ENCODE measurements at places on chromosomes 2 and 18.

DNA sequence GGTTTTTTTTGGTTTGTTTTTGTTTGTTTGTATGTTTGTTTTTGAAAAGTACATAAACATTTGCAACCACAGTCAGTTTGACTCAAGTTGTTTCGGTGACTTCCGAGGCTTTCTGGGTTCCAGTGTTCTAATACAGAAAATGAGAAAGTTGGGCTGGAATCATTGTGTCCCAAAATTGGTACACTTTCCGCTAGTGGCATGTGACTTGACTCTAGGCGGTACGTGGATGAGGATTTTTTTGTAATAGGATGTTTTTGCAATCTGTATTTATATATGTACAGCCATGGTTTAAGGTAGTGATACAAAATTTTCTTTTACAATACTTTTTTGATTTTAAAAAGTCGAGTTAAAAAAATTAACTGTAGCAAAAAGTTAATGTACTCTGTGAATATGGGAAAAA, 1.7 kb downstream of the MFF start:
- no peak for ATAC-seq

- ATAC-seq: no peak
These were observed 180.3 kb downstream of the TFCP2L1 start for GRCh38 chr2:121104721-121105141.

- ATAC-seq: no peak
These were observed 14.3 kb downstream of the GPR17 start for GRCh38 chr2:127660291-127660578.

GRCh38 chr2:143398781-143399180, 269.6 kb downstream of the ARHGAP15 start:
- no peak for ATAC-seq

GRCh38 chr2:38417745-38418689, 40.9 kb upstream of the ATL2 start:
- ATAC-seq: no peak

DNA sequence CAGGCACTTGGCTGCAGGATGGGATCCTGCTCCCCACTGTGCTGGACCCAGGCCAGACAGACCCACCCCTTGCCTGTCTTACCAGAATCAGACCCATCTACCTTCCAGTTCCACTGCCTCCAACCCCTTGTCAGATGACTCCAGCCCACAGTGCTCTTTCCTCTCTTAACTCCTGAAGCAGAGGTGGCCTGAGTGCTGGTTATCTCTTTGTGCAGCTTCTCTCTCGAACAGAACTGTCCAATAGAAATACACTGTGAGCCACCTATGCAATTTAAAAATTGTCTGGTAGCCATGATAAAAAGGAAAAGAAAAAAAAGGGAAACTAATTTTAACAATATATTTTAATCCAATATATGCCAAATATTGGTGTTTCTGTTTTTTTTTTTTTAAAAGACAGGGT, 160.2 kb upstream of the SMAD2 start:
- no peak for ATAC-seq

GRCh38 chr18:51807336-51807735, 532.7 kb upstream of the DCC start:
- no peak for ATAC-seq

- ATAC-seq: no peak
These were observed 693 bp downstream of the UBE2F start for GRCh38 chr2:237967463-237967951.

- ATAC-seq: no peak
These were observed 72.6 kb downstream of the SUCLG1 start for GRCh38 chr2:84386336-84387040.

DNA sequence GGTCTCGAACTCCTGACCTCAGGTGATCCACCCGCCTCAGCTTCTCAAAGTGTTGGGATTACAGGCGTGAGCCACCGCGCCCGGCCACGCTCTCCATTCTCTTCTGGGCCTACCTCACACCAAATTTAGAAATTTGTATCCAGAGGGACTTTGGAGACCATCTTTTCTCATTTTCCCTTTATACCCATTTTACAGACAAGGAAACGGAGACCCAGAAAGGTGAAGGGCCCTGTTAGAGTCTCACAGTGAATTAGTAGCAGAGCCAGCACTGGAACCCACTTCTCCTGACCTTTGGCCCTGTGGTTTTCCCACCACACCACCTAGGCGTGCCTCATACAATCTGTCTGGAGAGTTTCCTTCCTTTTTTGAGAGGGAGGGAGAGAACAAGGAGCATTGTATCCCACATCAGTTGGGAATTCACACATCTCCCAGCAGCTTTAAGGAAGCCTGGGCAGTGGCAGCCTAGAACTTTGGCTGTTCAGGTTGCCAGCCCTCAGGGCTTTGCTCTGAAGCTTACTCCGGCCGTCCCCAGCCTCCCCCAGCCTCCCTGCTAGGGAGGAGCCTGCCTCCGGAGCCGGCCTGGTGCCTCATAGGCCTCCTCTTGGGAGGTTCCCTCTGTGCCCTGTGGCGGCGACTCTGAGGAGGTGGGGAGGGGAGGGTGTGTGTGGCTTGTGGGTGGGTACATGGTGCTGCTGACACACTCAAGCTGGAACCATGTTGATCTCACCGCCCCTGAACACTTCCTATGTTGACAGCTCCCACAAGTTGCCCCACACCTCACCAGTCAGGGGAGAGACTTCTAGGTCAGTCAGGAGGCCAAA, 13.8 kb downstream of the FOSL2 start:
- peak; percentile 66 for ATAC-seq

DNA sequence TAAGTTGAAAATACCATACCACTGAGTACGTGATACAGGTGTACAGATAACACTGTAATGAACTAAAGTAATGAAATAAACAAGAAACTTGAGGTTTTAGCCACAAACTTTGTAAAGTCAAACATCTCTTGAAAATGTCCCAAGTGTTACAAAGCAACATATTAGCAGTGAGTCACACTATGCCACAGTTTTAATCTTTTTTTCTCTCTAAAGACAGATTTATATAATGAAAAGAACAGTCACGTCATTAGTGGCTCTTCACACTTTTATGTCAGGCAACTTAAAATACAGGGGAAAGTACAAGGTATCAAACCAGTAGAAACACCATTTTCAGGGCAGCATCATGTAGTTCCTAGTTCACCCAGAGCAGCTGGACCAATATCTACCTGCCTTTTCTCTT, 42.1 kb downstream of the RAPH1 start:
- peak; percentile 90 for ATAC-seq

- ATAC-seq: no peak
These were observed 19.3 kb upstream of the ALK start for GRCh38 chr2:29940706-29941105.

- ATAC-seq: no peak
These were observed 118.9 kb downstream of the SPOPL start for GRCh38 chr2:138620431-138620830.

GRCh38 chr18:45565280-45565970, 49.9 kb upstream of the SLC14A2 start:
- ATAC-seq: no peak

DNA sequence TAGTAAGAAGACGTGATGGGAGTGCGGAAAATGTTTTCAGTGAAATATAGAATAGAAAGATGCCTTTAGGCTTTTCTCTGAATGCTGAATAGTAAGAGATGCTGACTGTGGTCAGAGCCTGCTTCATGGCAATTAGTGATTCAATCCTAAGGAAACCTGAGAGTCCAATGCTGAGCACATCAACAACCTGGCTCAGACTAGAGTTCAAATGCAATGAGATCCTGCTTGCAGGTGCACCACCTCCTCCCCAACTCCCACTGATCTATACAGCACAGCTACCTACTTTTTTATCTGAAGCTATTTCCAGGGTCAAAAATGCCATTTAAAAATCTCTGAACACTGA, 65.4 kb downstream of the AAK1 start:
- ATAC-seq: no peak

DNA sequence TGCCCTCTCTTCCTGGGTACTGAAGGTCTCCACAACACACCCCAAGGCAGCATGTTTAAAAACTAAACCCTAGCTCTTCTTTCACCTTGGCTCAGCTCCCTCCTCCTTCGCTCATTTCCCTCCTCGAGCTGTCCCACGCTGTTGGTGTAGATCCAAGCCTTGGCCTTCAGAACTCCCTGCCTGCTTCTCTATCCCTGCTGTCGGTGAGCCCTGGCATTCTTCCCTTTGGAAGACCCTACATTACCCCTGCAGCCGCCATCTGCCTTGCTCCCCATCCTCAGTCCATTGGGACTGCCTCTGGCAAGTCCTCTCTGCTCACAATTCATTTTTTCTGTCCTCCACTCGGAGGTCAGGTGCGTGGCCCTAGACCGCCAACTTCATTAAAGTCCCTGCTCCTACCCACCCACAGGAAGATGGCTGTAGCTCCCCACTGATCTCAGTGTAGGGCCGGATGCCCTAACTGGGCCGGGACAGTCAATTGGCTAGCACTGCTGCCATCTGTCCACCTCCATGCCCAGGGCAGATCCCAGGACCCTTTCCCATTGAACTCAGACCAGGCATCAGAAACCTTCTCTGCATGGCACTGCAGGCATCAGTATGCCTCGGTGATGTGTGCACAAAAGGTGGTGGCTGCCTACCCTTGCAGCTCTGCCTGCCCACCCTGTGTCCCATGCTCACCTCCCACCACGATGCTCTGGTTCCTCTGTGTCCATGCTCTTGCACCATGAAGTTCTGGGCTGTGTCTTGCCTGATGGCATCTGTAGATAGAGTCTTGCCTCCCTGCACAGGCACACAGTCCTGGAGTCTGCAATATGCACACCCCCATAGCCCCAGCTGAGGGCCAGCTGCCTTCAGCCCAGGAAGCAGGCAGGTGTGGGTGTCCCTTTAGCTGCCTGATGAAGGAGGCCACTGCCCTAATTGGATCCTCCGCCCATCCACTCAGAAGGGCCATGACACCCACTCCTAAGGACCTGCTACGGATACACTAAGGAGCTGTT, 5.7 kb downstream of the AMER3 start:
- no peak for ATAC-seq

DNA sequence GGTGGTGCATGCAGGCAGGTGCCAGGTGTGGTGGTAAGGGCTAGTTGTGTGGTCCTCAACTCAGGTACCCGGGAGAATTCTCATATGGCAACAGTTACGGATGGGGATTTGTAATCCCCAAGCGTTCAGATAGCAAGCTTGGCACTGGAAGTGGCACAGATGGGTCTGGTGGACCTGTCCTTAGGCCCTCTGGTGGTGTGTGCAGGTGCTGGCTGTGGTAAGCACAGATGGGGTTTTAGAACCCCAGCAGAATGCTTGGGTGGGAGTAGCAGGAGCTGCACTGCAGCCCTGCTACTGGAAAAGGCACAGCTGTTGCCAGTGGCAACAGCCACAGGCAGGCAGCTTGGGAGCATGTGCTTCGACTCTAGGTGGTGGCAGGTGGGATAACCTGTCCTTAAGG, 948.2 kb upstream of the FAM98A start:
- no peak for ATAC-seq

GRCh38 chr2:11681722-11682589, 12.0 kb upstream of the NTSR2 start:
- ATAC-seq: peak; percentile 60

DNA sequence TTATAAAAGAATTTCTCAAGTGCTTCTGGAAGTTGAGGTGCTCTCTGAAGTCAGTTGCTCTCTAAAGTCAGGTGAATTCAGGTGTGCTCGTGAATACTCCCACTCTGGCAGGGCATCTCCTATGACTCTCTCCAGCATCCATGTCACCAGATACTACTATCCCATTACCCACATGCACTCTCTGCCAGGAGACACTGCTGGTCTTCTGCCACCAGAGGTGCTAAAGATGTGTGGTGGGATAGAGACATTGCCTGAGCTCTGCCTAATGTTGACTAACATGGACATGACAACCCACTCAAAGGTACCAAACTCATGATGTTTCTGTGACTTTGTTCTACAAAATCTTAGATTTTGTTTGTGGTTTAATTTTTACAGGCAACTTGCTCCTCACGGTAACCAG, 106.4 kb upstream of the HNRNPA3 start:
- ATAC-seq: no peak

DNA sequence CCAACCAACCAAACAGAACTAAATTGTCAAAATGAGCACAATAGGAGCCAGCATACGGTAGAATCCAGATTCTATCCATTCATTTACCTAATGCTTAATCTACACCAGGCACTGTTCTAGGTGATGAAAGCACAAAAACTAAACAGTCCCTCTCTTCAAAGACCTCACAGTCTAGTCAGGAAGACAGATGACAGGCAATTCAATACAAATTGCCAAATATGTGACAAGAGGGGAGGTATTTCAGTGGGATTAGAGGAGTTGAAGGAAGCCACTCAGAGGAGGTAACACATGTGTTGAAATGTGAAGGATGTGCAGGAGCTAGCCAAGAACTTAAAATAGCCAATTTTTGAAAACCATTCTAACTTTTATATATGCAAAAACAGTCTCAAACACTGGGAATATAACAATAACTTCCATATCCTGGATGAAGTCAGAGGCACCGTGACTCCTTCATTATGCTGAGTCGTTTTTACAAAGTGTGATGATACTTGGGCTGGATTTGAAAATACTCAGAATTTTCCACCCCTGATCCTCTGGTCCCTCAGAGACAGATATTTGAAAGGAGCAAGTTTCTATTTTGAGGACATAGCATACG, 204.9 kb downstream of the PID1 start:
- ATAC-seq: no peak

GRCh38 chr2:132503701-132504100, 87.1 kb downstream of the GPR39 start:
- ATAC-seq: no peak
